ENCODE measurements at places on chromosomes 1 and 21.

- DNase-seq, result no peak
Observed at GRCh38 chr21:44349847-44350772, 3.3 kb upstream of the TRPM2 start.

GRCh38 chr1:168164771-168165170 is 14.0 kb upstream of the TIPRL start:
- no peak for DNase-seq

GRCh38 chr1:47991187-47991586 is 6.0 kb downstream of the TRABD2B start:
- DNase-seq, result peak; percentile 24

DNA sequence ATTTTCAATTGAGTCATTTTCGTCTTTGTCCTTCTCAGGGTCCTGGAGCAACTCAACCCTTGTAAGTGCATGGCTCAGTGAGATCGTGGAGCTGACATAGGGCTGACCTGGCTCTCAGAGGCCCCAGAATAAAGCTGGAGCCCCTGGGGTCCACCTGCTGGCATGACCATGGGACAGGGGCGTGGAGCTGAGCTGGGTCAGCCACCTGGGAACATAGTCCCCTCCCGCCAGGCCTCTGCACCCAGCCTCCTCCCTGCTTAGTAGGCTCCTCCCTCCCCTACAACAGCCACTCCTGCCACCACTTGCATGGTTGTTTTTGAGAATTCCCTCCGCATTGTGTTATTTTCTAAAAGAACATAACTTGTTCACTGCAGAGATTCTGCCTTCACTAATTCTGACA is 3.1 kb upstream of the RIPK4 start:
- DNase-seq, result no peak

DNA sequence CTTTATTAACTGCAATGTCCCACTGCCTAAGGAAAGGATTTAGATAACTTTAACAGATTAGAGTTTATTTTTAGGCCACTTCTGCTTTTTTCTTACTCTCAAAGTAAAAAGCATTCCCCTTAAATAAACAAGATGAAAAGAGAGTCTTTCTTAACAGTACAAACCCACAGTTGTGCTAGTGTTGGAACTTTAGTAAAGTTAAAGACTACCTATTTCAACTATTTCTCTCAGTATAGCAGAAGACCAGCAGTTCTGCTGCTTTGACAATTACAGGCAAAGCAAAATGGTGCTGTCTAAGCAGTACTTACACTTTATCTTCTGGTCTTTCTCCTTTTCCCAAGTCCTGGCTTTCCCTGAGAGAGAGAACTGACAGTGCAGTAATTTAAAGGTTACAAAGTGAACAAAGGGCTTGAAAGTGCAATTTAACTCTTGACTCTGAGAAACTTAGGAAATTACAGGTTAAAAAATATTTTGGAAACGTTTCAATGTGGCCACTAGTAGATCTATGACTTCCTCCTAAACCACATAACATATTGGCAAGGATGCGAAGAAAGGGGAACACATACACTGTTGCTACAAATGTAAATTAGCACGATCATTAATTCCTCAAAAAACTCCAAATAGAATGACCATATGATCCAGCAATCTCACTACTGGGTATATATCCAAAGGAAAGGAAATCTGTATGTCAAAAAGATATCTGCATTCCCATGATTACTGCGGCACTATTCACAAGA is 135.4 kb upstream of the POGK start:
- DNase-seq, result no peak

DNA sequence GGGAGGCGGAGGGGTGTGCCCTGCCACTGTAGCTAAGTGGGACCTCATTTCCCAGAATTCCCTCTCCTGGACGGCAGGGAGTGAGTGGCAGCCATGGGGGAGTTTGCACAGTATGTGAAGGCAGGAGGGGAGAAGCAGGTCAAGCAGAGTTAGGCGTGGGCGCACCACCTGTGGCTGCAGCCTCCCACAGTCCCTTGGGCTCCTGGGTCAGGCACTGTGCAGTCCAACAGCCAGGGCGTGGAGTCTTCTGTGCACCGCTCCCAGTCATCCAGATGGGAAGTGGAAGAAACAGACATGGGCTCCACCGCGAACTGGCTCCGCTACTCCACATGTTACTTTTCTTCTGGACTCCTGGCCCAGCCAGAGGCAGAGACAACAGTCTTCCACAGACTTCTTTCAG is 85.4 kb upstream of the TIAM1 start:
- DNase-seq, result no peak

DNA sequence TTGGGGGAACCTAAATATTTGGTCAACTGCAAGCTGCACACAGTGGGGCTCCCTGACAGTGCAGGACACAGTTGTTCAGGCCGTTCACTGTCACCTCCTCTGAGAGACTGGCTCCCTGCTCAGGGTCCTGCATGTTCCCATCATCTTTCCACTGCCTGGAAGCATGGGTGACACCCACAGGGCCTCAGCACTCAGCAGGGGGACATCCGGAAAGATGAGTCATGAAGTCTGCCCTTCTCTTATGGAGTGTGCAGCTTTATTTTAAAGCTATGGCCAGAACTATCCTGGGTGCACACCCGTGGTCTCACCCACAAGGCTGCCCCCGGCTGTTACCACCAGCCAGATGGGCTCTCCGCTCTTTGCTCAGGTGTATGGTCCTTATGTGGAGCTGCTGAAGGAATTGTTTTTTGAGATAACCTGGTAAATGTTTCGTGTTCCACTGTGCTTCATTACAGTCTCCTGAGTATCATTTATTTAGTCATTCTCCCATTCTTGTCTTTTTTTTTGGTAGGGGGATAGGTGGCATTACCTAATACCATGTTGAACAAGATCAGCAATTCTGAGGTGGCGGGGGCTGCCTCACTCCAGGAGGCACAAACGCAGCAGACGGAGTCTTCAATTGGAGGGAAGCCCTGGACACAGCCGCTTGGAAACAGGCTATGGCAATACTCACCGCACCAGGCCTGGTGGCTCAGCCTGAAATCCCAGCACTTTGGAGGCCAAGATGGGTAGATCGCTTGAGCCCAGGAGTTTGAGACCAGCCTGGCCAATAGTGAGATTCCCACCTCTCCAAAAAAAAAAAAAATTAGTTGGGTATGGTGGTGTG is 14.3 kb downstream of the TRIM11 start:
- DNase-seq, result peak; percentile 22

DNA sequence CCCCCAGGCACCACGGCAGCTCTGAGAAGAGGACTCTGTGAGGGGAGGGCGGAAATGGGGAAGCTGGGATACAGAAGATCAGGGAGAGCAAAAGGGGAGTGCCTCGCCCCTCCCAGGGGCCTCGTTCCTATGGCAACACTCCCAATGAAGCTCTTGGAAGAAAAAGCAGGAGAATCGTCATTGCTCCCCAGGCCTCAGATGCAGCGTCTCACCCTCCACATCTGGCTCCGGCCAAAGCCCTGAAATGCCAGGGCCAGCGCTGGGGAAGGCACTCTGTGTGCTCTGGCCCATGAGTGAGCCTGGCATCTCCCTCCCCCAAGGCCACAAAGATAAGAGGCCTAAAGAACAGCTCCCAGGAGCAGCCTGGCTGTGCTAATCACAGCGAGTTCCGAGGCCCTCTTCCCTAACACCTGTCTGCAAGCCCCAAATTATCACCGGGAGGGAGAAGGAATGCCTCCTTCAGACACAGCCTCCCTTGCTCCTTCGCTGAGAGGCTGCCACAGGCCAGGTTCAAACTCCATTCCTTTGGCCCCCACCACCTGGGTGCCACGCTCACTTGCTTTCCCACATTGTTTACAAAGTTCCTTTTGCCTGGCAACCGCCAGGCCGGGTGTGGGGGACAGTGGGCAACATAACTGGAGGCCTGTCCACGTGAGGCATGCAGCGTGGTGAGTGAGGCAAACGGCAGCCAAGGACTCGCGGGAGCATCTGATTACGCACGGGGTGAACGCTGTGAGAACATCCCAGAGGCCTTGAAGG is 27.8 kb downstream of the ECE1 start:
- DNase-seq, result peak; percentile 95

DNA sequence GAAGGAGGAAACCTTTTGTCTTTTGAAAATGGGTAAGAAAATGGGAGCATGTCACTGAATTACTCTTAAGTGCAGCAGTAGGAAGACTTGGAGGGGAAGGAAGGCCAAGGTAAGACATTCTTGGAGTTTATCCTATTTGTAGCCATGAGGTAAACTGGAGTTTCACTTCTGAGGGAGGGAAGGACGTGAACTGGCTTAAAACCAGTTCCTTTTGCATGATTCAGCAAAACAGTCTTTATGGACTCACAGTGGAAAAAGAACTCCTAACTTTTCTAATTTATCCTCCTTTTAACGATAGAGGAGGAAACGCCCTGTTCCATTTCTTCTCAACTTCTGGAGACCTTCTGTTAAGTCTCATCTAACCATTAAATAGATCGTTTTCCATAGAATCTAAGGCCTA is 2.5 kb downstream of the PRDX6 start:
- DNase-seq, result peak; percentile 30

GRCh38 chr1:157415661-157416060 is 136.7 kb downstream of the FCRL5 start:
- no peak for DNase-seq

DNA sequence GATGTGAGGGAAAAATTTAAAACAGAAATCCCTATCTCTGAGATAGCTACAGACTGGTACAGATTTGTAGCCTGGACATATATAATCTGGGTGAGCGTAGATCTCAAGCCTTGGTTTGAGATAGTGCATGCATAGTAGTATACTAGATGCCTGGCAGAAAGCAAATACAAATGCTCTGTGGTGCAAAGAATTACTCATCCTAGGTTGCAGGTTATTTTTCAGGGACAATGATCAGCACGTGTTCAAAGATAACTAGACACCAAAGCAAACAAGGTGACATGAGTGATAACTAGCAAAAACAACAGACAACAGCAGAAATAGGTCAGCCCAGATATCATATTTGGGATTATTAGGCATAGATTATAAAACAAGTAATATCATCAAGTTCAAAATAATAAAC is 292.5 kb downstream of the HLX start:
- DNase-seq, result no peak

GRCh38 chr1:104238991-104239390 is 489.3 kb downstream of the AMY1C start:
- DNase-seq, result no peak

DNA sequence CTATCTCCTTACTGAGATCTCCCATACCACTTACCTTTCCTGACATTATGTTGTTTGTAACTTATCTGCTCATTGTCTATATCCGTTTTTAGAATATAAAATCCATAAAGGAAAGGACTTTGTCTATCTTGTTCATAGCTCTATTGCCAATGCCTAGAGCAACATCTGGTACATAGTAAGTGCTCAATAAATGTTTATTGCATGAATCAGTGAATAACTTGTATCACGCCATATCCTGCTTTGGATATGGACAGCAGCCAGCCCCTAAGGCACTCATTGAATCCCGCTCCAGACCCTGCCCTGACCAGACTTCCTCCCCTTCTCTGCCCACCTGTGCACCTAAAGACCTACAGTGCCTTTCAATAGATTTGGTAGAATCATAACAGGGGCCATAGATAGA is 298.1 kb upstream of the PLXNA2 start:
- no peak for DNase-seq

DNA sequence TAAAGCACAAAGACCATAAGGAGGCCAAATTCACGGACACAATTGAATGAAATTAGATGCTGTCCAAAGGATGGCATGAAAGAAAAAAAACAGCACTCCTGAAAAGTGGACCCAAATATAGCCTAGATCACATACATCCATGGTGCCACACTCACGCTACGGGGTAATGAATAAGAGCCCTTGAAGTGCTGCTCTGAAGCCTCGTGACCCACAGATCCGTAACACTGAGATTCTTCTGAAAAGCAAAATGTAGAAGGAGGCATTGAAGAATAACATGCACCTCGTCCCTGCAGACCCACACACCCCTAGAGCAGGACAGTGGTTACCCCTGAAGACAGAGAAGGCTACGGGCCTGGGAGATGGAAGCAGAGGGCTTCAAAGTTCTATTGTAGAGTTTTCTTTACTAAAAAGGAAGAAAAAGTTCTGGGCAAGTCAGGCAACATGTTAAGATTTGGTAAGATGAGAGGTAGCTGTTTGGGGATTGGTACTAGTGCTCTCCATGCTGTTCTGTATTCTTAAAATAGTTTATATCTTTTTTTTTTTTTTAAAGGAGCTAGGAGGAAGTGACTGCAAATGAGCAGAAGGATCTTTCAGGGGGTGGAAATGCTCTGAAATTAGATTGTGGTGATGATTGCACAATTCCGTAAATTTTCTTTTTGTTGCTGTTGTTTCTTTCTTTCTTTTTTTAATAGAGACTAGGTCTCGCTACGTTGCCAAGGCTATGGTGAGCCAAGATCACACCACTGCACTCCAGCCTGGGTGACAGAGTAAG is 4.1 kb upstream of the ITGB2 start:
- peak; percentile 85 for DNase-seq

GRCh38 chr1:244171241-244171985 is 120.3 kb downstream of the ZBTB18 start:
- DNase-seq, result no peak

DNA sequence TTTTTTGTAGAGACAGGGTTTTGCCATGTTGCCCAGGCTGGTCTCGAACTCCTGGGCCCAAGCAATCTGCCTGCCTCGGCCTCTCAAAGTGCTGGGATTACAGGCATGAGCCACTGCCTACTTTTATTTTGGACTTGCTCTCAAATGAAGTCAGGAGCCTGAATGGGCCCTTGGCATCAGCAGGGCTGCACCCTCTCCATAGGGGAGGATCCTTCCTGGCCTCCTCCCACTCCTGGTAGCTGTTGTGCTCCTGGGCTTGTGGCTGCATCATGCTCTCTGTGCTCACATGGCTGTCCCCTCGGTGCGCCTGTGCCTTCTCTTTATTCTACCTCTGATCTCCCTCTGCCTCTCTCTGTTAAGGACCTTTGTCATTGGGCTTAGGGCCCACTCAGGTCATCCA is 46.4 kb upstream of the DISP3 start:
- no peak for DNase-seq

Measured in cardiac fibroblast (primary cell).